AG08396 (cell line): ENCODE measurements at places on chromosomes 7 and 10.

DNA sequence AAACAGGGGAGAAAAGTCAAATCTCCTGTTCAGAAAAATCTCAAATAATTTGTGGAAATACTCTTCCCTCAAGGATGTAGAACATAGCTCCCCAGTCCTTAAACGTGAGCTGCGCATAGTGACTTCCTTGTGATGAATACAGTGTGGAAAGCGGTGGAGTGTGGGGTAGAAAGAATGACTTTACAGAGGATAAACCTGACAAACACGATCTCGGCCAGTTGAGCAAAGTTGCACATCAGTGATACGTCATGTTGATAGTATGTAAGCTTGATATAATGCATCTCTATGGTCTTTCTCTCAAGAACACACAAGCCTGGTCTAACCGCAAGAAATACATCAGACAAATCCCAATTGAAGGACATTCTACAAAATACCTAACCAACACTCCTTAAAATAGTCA is 32.0 kb upstream of the ZCCHC24 start:
- DNase-seq = no peak

DNA sequence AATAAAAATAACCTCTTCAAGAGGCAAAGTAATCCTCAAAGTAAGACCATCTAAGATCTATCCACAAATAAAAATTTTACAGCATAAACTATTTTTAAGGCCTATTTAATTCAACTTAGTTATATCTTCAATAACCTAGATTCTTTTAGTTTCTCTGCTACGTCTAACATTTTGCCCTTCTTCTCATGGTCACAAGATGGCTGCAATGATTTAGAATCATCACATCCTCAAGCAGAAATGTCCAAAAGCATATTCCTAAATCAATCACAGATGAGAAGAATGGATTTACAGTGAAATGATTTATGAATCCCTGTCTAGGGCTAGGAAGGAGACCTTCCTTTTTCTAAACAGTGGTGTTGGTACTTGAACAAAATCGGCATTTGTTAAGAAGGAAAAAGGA is 304.7 kb downstream of the ARHGAP12 start:
- no peak for DNase-seq

DNA sequence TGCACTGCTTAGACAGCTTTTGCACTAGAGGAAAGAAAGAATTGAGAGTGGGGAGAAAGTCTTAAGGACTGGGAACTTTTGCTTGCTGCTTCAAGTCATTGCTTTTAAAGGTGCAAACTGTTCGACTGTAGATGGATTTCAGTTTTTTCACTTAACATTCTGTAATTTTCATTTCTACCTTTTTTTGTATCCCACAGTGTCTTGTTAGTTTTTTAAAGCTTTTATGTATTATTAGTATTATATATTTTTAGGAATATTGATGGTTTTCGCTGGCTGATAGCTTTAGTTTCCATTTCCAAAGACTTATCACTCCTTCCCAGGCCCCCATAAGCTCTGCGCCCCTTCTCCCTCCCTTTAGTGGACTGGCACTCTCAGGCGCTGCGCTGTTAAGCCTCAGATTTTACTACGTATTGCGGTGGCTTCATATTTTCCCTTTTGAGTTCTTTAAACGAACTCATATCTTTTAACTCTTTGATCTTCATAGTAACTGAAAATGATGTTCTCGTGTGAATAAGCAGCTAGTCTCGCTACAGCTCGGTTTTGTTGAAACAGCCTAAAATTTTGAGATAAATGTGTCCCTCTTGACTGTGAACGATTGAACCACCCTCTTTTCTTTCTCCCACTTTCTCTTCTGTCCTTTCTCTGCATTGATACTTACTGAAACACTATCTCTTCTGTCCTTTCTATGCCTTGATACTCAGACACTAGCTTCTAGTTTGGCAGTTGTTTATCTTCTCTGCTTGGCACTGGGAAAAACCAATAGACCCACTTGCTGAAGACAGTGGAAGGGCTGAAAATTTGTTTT is 2.5 kb upstream of the ETV1 start:
- DNase-seq = no peak

DNA sequence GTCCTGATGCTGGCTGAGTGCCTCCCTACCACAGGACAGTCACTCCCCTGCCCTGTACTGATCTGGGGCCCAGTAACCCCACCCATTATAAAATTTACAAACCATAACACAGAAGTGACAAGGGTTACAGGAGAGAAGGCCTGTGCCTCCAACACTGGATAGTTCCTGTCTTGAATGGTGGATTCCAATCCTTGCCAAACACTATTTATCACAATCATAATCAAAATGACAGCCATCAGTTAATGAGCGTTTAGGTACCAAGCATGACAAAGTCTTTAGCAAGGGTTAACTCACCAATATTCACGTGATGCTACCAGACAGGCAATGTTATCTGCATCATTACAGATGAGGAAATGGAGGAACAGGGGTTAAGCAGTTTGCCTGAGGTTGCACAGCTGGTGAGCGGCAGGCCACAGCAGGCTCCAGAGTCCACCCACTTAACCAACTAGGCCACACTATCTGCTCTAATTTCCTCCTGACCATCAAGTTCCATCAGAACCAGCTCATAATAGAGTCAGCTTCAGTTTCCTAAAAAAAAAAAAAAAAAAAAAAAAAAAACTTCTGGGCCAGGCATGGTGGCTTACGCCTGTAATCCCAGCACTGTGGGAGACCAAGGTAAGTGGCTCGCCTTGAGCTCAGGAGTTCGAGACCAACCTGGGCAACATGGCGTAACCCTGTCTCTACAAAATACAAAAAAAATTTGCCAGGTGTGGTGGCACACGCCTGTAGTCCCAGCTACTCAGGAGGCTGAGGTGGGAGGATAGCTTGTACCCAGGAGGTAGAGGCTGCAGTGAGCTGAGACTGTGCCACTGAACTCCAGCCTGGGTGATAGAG is 14.2 kb downstream of the PDLIM1 start:
- no peak for DNase-seq

DNA sequence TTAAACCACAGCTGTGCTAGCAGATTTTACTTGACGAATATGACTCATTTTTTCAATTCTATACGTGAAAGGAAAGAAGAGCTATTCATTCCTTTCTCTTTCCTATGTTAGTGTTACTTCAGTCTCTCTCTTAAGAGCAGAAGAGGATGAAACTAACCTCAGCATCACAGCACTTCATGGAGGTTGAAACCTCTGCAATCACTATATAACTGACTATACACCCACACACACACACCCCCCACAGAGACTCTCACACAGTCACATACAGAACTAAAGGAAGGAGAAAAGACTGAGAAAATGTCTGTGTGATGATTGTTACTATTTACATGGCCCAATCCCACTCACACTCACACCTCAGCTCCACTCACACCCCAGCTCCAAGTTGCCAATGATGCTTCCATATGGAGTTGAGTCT is 104.2 kb downstream of the KIF20B start:
- no peak for DNase-seq

DNA sequence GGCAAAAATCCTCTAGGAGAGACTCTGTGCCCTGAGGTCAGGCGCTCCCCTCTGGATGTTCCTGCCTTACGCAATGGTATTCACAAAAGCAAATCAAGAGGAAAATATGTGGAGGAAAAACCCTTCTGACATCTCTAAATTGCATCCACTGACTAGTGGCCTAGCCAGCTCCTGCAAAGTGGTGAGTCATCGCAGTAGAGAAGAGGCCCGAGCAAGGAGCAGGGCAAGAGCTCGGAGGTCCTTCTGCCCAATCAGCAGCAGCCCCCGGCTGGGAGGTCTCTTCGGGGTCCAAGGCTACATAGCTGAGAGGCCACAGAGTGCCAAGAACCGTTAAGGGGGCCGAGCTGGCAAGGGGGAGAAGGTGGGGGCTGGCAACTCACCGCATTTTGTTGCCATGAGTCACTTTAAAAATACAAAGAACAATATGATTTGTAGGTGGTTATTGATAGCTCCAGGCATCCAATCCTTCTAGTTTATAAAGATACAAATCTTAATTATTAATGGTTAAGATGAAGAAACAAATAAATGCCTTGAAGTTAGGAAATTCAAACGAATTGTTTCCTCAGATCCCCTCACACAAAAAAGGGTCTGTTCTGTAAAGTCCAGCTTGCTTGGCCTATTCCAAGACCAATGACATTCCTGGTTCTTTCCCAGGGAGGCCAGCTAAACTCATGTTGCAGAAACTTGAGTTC is 161.6 kb downstream of the PKD1L1 start:
- peak; percentile 81 for DNase-seq

DNA sequence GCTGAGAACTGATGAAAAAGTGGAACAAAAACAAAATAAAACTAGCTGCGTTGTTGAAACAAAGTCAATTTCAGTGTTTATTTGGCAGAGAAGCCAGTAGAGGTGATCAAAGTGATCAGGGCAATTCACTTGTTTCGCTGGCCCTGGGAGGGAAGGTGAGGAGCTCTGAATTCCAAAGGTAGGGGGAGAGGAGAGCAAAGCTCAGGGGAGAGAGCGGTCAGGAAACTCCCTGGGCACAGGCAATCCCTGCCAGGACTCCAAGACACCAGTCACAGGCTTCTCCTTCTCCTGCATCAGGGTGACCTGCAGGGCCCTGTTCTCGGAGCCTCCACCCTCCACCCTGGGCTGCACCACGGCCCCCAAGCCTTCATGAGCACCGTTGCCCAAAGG is 6.8 kb upstream of the KIAA1217 start:
- no peak for DNase-seq

DNA sequence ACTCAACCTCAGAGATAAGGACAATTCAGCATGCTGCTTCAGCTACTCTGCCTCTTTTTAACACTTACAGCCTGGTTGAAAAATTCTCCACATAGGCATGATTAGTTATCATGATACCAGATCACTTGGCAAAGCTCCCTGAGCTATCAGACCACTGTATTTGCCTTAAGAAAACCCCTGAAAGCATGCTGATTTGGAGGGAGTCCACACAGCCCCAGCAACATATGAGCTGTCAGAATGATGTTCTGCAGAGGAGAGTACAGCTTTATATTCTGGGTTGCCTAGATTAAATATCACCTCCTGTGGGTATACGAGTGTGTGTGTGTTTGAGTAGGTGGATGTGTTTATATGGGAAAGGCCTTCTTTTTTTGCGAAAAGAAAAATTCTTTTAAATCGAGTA is 170.2 kb upstream of the CHRM2 start:
- no peak for DNase-seq

- no peak for DNase-seq
These were observed 264.2 kb downstream of the HPSE2 start for GRCh38 chr10:98971464-98971863.

DNA sequence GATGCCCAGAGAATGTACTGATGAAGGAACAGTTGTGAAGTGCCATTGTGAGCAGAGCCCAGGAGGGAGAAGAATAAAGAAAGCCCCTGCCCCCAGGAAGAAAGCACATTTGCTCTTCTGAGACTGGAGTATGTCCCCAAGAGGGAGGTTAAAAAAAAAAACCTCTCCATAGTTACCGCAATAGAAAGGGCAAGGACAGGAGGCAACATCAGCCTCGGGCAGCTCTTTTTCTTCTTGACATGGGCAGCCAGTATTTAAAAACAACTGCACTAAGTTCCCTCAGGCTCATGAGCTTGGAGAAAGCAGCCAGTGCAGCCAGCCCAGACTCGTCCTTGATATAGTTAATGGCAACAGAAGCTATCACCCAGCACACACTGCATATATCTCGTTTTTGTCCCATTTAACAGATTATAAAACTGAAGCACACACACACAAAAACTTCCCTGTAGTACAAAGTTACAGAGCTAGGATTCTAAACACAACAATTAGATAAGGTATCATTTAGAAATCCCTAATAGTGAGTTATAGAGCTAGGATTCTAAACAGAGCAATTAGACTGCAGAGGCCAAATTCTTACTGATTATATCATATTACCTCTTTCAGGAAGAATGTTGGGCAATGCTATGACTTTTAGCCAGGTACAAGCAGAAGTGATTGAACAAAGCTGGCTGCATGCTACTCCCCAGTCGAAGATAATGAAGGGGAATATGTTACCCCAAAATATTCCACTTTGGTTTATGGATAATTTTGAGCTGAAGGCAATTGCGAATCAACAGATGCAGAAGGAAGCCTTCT is 823.5 kb downstream of the GRID1 start:
- DNase-seq = no peak

GRCh38 chr10:59333701-59334100 is 28.6 kb downstream of the FAM13C start:
- no peak for DNase-seq

- no peak for DNase-seq
These were observed 1055.4 kb upstream of the AUTS2 start for GRCh38 chr7:68542831-68543230.

DNA sequence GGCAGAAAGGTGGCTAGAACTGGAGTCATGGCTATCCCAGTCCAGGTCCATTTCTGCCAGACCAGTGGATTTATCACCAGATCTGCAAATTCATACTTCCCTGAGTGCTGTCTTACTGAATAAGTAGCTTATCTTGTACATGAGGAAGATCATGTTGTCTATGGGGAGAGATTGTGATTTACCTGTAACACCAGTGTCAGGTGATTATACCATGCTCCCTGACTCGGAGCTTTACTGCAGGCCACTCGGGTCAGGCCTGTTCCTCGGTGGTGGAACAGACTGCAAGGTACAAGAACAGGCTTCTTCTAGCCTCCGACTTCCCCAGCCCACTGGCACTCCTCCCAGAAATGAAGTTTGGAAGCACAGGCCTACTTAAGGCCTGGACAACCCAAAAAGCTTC is 42.6 kb upstream of the DLG5 start:
- DNase-seq = no peak

DNA sequence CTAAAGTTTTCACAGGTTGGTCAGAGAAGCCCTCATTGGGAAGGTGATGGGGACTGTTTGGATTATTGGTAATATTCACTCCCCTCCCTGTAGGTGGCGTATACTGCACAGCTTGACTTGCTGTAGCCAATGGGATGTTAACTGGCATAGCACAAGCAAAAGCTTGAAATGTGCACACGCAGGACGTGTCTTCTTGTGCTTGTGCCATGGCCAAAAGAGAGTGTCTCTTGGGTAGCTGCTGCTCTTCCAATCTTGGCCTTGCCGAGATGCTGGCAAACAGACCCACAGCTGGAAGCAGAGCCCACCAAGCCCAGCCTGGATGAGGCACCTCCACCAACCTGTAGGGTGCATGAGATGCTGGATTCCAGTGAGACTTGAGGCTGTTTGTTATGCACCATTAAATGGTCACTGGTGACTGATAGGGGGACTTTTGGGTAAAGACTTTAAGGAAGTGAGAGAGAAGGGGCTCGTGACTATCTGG is 266.0 kb downstream of the GRID1 start:
- peak; percentile 19 for DNase-seq

- no peak for DNase-seq
These were observed 8.8 kb downstream of the TSPAN15 start for GRCh38 chr10:69459893-69460575.
